Left kidney (tissue), 8 donors: ENCODE measurements at places on chromosomes 13 and 19. TPM values are rescaled to one million over a fixed set of nuclear protein-coding genes. Genes with fewer than 3 reads are reported as not detected.

- no peak for DNase-seq
Measured at GRCh38 chr13:39209731-39210531, 171.7 kb downstream of the NHLRC3 start.

DNA sequence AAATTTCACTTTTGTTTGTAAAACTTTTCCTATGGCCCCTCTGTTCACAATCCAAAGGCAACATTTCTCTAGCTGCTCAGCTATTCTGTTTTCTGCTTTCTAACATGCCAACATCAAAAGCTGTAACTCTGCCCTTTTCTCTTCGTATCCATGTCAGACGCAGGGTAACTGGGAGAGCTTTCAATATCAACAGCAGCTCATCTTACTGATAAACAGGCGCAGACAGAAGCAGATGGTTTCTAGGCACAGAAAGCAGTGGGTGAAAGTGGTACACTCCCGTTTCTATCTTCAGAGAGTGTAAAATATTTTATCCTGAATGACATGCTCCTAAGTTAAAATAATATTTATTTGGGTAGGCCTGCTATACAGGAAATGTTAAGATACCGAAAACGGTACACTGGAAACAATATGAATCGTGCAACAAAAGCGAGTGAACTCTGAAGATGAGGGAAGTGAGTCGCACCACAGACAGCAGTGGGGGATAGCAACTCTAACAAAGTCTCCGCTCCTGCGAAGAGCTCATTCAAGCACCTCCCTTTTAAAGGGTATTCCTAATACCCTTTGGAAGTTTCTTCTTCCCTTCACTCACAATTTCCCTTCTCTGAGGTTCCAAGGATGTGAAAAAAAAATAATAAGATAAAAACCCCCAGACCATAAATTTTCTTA, 798.3 kb downstream of the GPC5 start:
- DNase-seq: no peak

- no peak for DNase-seq
Measured at GRCh38 chr19:14198384-14199376, 7.3 kb downstream of the ADGRL1 start.

DNA sequence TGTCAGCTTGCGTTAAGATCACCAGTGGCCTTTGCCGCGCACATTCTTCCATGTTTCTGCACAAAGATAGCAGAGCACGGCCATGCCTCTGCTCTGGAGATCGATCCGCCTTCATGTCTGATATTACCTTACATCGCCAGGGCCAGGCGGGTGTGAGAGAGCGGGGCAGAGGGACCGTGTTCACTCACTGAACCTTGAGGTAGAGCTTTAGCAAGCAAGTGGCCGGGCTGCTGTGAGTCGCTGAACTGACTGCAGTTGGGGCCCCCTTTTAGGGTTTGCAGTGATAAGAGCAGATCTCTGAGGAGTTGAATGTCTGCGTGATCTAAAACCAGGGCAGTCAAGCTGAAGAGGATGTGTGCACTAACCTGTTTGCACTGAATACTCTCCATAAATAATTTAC, 275.4 kb upstream of the OBI1 start:
- DNase-seq: no peak

- DNase-seq: no peak
Measured at GRCh38 chr13:106036870-106037269, 498.6 kb downstream of the EFNB2 start.

DNA sequence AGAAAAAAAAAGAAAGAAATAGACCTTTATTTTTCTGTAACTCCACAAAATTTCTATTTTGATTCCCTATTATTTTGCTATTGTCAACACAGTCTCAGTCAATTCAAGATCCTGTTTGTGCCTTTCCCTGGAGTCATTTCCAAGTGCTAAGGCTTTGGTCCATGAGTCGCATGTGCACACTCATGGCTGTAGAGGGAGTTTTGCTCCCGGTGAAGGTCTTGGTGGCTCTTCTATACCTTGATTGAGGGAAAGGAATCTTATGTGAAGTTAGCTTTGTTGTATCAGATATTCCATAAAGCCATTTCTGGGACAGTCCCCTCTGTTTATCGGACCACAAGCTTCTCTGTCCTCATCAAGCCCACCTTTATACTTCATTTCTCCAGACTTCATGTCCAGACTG, 58.7 kb upstream of the ALOX5AP start:
- no peak for DNase-seq

Gene ZNF83
- 146 TPM for polyA plus RNA-seq

Gene SERPINE3
- 0.95 TPM for polyA plus RNA-seq

Gene IGFL2
- polyA plus RNA-seq: not detected

Gene FOSB
- polyA plus RNA-seq: 95.9 TPM

Gene ZNF730
- polyA plus RNA-seq: 18.2 TPM

Gene ZNF350
- polyA plus RNA-seq: 22.2 TPM

Gene KLK4
- polyA plus RNA-seq: not detected

Gene UBA52
- 717 TPM for polyA plus RNA-seq

Gene LILRB2
- polyA plus RNA-seq: 0.45 TPM
